CD4-positive, alpha-beta T cell treated with Interleukin-6 for 4 hours (primary cell): ENCODE measurements at places on chromosomes 1 and 21.

- DNase-seq: no peak
Observed at GRCh38 chr1:248102847-248103246, 7.9 kb downstream of the OR2L13 start.

- peak; percentile 22 for DNase-seq
Observed at GRCh38 chr1:18681423-18681835, 50.8 kb downstream of the PAX7 start.

DNA sequence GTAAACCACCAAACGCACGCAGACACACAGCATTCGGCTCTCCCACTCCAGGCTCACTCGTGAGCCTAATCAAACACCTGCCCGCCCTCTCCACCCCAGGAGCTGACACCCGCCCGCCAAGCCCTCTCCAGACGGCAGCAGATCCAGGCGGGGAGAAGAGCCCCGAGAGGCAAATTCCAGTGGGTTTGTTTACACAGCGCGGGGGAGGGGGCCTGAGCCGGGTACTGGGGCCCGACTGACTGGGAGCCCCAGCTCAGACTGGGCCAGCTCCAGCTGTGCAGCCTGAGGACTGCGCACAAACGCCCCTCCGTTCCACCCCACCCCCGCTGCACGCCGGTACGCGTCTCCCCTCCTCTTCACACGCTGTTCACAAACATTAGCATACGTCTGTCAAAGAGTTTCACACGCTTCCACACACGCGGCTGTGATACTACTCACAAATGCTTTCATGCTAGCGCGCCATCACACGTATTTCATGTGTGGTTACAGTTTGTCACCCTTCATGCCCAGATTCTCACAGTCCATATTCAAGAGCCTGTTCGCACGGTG, 1.0 kb upstream of the EFNA1 start:
- DNase-seq: peak; percentile 50

- no peak for DNase-seq
Observed at GRCh38 chr1:94559921-94560320, 18.4 kb upstream of the F3 start.

DNA sequence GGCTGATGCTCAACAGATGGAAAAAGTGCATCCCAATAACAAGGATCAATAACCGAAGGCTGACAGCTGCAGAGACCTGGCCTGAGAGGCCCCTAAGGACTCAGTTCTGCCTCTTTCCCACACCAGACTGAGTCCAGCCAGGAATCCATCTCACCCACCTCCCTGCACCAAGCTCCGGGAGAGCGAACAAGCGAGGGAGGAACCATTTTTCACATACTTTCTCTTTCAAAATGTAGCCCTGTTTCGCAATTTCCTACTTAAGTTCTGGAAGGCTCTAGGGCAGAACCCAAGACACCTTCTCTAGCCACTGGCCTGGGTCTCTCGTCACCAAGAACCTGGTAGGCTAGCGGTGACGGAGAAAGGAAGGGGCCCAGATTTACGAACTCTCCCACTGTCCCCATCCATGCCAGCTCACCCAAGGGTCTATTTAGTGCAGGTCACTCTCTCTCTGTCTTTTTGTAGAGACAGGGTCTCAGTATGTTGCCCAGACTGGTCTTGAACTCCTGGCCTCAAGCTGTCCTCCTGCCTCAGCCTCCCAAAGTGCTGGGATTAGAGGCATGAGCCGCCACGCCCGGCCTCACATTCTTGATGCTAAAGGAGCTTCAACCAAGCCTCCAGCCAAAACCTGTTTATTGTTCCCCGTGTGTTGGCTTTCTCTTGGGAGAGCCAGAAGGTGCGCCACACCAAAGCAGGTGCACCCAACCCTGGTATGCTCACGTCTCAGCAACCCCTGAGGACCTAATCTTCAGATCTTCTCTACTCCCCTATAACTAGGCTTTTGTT, 10.9 kb upstream of the GNL2 start:
- DNase-seq: no peak

- no peak for DNase-seq
Observed at GRCh38 chr1:86713477-86713876, 9.1 kb downstream of the SH3GLB1 start.

DNA sequence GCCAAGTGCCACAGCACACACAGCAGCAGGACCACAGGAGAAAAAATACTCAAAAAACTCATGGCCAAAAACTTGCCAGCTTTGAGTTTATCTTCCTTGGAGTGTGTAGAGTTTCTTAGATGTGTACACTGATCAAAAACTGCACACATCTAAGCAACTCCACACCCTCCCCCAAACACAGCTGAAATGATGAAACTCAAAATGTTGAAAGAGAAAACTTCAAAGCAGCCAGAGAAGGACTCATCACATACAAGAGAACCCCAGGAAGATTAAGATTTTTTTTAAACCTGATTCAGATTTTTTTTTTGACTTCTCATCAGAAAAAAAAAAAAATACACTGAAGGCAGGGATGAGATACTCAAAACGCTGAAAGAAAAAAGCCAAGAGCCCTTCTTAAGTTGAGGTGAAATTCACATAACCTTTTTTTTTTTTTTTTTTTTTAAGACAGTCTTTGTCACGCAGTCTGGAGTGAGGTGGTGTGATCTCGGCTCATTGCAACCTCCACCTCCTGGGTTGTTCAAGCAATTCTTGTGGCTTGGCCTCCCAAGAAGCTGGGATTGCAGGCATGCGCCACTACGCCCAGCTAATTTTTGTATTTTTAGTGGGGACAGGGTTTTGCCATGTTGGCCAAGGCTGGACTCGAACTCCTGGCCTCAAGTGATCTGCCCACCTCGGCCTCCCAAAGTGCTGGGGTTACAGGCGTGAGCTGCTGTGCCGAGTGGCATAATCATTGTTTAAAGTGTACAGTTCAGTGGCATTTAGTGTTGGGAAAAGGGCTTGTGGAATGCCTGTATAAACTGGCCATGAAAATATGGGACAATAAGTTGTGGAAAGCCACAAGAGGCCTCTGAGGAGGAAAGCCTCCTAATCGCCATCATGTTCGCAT, 20.9 kb upstream of the PDXK start:
- DNase-seq: peak; percentile 27

- DNase-seq: no peak
Observed at GRCh38 chr1:58293388-58293787, 253.1 kb downstream of the OMA1 start.

GRCh38 chr1:35603941-35604340, 30.8 kb downstream of the TFAP2E start:
- no peak for DNase-seq

- DNase-seq: no peak
Observed at GRCh38 chr1:185813401-185813979, 79.3 kb downstream of the HMCN1 start.

- DNase-seq: no peak
Observed at GRCh38 chr21:35727830-35728229, 332.5 kb downstream of the SETD4 start.

DNA sequence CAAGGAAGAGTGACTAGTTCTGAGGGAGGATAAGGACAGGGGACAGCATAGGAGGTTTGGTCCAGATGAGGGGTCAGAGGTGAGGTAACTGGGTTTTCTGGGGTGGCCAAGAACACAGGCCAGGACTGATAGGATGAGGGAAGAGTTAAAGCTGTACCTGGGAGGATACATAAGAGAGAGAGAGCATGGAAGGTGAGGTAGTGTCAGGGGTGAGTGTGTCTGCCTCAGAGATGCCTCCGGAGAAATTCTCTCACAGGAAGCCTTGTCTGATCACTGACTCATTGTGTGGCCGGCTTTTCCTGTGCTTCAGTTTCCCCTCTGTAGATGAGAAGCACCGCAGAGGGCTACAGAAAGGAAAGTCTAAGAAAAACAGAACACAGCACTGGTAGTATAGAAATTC, 40.2 kb downstream of the FASLG start:
- peak; percentile 82 for DNase-seq
